ENCODE measurements at places on chromosomes 4 and X.

- no peak for DNase-seq
These were observed 49.4 kb downstream of the RHOH start for GRCh38 chr4:40246011-40246900.

DNA sequence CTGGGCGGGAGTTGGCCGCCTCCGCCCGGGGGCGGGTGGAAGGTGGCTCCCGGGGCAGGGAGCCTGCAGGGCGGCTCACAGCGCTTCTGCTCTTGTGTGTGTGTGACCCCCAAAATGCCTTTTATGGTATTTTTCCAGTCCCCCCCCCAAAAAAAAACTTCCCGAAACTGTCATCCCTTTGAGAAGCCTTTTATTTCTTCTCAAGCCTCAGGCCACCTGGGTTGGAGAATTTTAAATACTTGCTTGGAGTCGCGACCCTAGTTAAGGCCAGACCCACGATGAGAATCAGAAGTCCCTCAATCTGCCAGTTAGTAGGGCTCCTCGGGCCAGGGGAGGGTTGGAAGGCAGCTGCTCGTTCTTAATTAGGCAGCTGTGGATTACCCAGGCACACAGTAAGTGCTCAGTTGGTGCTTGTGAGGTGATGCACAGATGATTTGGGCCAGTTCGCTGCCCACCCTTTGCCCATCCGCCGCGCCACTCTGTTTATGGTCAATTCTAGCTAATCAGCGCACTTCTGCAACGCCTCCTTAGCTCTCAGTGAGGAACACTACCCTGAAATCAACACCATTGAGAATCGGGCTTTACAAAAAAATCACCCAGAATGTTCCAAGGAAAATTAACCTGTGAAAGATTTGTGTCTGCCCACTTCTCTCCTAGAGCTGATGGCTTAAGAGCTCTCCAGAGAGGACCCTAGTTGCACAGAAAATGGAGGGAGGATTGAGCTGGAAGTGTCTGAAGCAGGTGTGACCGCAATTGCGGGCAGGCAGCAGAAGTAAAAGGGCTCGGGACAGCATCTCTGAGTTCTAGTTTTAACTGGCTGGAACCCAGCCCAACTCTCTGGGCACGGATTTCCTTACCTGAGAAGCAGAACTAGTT lies 648 bp upstream of the SCD5 start:
- DNase-seq = no peak

- DNase-seq = no peak
These were observed 161.6 kb upstream of the FAT1 start for GRCh38 chr4:186885289-186885688.

- no peak for DNase-seq
These were observed 9.9 kb upstream of the GPM6B start for GRCh38 chrX:13826770-13827169.

DNA sequence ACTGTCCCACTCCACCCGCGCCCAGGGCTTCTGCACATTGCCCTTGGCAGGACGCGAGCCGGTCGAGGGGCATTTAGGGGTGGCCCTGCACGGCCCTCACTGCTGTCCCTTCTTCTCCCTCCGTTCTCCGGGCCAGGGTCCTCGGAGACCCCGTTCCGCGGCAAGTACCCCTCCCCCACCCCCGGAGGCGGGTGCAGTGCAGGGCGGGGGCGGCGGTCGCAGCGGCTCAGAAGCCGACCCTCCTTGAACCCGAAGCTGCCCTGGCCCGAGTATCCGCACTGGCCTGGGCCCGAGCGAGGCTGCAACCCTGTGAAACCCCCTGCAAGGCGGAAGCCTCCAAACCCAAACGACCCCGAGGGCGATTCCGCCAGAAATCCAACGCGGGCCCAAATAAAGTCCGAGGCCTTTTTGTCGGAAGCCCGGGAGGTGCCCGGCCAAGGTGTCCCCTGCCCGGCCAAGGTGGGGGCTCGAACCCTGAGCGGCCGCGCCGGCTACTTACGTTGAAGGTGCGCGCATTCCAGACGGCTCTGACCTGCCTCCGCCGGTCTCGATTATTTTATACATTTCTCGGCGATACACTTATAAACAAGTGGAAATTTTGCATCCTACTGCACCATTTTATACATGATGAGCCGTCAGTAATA lies 53.1 kb upstream of the TMEM33 start:
- no peak for DNase-seq

- no peak for DNase-seq
These were observed 296.3 kb downstream of the CFAP299 start for GRCh38 chr4:80631861-80632260.

DNA sequence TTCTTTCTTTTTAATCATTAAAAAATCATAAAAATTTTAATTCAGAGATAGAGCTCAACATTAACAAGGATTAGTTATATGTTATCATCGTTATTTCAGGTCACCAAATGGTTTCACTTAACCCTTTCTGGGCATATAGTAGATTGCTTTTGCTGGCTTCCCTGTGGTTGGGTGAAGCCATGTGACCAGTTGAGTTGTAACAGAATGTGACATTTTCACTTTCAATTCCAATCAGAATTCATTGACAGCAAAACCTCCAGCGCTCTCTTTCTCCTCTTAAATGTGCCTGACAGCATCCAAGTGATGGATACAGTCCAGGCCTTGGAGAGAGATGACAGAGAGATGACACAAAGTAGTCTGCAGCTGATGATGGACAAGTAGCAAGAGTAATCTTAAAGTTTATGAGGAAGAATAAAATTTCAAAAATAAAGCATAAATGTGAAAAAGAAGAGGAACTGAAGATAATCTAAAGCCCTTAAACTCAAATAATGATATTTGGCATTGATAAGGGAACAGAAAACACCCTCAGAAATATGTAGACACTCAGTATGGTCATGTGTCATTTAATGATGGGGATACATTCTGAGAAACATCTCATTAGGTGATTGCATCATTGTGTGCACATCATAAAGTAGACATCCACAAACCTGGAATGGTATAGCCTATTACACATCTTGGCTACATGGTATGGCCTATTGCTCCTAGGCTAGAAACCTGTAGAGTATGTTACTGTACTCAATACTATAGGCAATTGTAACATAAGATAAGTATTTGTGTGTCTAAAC lies 92.3 kb upstream of the QRFPR start:
- no peak for DNase-seq

DNA sequence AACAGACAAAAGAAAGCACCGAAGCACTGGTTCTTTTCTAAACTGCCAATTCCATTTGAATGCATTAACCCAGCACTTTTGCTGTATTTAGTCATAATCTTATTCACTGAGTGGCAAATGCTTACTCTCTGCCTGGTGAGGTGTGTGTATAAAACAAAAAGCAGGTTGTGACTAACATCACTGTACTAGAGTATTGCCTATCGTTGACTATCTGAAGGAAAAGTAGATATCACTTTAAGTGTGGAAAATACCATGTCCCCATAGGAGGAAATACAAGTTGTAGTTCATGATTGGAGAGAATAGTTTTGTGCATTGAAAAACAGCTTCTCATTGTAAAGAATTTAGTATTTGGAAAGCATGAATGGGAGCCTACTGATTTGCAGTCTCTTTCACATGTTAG lies 2.7 kb downstream of the PDLIM5 start:
- no peak for DNase-seq

Data from HuH-7.5 (cell line).